ENCODE measurements at places on chromosomes 16 and 17.

DNA sequence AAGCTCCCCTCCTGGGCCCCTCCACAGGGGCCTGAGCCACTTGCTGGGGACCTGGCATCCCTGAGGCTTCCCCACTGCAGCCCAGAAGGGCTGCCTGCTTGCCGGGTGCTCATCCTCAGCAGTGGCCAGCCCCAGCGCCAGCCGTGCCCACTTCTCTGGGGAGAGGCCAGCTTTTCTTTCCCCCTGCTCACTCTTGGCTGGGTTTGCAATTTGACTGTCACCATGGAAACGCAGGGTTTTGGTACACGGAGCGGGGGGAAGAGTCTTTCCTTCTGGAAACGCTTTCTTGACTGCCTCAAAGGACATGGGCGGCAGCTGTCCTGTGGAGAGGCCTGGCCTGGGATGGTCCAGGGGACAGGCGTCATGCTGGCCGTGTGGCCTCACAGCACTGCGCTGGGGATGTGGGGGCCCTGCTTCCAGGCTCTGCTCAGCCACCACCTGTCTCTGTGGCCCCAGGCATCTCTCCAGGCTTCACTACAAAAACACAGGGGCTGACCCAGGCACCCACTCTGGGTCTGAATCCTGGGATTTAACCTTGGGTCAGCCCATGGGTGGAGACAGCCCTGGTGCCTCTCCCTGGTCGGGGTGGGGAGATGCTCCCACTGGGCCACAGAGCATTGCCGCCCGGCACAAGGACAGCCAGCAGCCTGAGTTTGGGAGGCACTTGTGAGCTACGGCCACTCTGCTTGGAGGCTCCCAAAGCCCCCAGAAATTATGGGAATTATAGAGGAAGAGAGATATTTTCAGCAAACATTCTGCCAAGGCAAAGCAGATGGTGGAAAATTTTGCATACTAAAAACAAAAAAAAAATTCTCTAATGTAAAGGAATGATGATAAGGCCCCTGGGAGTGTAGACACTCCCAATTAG, 45.9 kb upstream of the DOC2B start:
- no peak for DNase-seq

DNA sequence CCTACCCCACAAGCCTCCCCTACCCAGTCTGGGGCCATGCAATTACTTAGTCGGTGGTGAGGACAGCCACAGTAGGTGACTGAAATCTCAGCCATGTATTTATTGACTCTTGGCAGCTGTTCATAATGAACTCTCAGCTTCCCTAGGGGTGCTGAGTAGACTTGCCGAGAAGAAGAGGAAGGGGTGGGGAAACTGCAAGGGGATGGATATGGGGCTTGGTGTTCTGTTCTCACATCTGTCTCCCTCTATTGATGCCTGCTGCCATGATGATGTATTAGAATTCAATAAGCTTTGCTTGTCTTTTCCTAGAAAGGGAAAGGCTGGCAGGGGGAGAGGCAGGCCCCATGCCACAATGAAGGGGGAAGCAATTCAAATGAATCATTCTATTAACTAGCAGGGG, 112.9 kb downstream of the GP2 start:
- no peak for DNase-seq

DNA sequence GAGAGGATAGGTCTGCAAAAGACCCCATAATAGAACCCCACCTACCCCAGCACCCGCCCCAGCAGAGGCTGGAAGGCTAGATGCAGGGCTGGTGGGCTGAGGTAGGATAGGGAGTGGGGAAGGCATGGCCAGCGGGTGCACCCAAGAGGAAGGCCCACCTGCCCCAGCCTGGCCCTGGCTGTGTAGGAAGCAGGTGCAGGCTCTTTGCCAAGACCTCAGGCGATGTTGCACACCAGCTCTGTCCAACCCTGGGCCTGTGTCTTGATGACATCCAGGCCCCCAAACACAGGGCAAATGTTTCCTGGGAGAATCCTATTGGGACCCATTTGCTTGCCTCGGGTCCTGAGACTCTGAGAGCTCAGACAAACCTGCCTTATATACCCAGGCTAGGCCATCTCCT, 12.2 kb downstream of the UNC119 start:
- DNase-seq = no peak

DNA sequence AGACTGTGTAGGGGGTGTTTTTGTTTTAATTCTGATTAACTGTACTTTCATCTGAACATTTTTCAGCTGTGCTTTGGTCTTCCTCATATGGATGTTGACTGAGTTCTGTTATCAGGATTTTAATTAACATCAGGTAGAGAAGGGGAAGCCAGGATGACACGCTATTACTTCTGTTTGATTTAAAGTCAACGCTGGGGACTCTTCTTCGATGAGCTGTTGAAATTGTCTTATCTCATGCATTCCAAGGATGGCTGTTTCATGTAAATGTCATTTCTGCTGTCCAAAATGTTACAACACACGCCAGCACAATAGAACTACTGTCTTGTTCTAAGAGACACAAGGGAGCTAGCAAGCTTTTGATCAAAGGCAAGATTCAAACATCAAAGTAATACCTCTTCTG, 263.3 kb upstream of the CDH5 start:
- no peak for DNase-seq

DNA sequence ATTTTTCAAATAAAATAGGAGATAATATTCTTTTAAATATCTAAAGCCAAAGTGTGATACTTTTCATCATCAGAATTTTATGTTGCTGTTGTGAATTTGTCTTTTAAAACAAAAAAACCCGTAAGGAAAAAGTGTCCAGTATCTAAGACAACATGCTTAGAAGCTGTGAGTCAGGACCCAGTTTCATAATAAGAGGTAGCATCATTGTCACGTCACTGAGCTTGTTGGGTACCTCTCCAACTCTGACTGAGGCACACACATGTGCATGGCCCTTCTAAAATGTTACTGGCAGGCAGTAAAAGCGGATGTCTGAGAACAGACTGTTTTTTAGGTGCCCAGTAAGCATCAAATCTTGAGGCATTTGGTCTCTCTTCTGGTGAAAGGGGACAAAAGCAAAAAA, 2.5 kb downstream of the CIAPIN1 start:
- no peak for DNase-seq

GRCh38 chr17:13346996-13347762, 254.6 kb downstream of the HS3ST3A1 start:
- no peak for DNase-seq

- DNase-seq = no peak
These were observed 169.2 kb upstream of the CDH8 start for GRCh38 chr16:62205459-62205858.

DNA sequence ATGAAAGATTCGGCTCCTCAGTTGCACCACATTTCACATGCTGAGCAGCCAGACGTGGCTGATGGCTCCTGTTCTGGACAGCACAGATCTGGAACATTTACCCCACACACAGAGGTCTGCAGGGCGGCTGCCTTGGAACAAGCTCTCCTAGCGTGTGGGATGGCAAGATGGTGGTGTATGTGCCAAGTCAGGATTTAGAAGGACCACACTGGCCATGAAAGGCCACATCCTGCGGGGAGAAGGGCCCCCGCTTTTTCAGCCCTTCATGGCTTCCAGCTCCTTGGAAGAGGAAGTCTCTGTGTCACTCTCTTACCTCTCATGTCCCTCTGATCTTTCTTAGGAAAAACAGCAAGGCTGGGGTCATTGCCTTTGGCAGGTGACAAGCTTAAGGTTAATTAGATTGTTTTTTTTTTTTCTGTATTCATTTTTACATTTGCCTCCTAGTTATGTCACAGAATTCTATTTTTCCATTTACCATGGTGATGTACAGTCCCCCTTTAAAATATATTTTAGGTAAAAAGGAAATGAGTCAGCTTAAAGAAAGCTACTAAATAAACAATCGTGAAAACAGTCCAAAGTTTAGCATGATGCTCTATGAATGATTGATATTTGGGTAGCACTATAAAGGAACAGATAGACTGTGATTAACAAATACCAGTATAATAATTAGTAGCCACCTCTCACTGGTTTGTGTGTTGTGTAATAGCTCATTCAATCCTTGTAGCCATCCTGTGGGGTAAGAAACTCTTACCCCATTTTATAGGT, 396.6 kb downstream of the CPPED1 start:
- no peak for DNase-seq

DNA sequence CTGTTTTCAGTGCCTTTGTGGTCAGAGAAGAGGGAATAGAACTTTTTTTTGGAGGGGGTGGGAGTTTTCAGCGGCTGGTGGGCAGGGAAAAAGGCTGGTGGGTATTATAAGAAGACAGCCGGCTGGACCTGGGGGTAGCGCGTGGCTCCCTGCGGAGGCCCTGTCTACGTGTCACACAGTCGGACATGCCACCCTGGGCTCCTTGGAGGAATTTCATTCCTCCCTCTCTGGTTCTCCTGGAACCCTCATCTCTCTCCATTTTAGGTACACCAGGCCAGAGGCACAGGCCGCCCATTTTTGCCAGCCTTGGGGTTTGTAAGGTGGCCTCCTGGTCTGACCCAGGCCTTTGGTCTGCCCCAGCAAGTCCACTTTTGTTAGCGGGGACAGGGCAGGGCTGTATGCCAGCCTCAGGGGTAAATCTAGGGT, 908 bp downstream of the FKBP10 start:
- DNase-seq = no peak

DNA sequence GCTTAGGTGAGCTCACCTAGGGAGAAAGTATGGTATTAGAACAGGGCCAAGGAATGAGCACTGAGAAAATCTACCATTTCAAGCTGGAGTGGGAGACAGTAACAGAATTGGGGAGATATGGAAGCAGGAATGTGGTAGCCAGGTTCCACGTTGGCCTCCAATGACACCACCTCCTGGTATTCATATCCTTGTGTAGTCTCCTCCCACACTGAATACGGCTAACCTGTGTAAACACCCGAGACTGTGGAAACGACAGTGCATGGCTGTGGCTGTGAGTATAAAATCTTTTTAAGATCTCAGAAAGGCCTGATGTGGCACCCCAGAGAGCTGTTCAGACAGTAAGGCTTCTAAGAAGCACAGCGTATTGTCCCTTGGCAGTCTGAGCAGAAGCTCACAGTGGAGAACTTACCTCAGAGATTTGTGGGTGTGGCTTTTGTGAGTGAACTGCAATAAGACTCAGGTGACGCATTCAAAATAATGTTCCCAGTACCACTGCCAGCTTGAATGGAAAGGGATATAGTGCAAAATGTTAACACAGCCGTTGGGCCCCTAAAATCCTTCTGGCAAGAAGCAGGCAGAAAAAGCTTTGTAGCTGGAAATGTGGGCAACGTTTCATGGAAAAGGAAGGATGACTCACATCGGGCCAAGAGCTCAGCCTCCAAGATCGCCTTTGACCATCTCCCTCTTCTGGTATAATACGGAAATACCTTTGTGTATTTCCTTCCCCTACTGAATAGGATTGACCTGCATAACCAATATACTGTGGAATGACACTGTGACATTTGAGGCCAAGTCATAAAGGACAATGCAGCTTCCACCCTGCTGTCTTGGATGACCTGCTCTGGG, 14.4 kb downstream of the SDR42E1 start:
- no peak for DNase-seq

- peak; percentile 49 for DNase-seq
These were observed 16.5 kb downstream of the MRPS23 start for GRCh38 chr17:57833179-57833939.

- DNase-seq = no peak
These were observed 61.2 kb downstream of the ENGASE start for GRCh38 chr17:79135628-79136405.

GRCh38 chr16:23406546-23407240, 46.3 kb downstream of the COG7 start:
- no peak for DNase-seq

- DNase-seq = peak; percentile 83
These were observed 1.9 kb upstream of the NFAT5 start for GRCh38 chr16:69563605-69564580.

DNA sequence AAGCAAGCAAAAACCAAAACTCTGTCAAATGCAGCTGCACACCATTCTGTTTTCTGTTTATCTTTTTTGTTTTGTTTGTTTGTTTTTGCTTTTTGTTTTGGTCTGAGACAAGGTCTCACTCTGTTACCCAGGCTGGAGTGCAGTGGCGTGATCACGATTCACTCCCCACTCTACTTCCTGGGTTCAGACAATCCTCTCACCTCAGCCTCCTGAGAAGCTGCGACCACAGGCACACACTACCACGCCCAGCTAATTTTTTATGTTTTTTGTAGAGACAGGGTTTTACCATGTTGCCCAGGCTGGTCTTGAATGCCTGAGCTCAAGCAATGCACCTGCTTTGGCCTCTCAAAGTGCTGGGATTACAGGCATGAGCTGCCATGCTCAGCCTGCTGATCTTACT, 19.3 kb upstream of the SLFN13 start:
- no peak for DNase-seq

- DNase-seq = peak; percentile 59
These were observed 145.6 kb upstream of the RCVRN start for GRCh38 chr17:10050597-10051101.

DNA sequence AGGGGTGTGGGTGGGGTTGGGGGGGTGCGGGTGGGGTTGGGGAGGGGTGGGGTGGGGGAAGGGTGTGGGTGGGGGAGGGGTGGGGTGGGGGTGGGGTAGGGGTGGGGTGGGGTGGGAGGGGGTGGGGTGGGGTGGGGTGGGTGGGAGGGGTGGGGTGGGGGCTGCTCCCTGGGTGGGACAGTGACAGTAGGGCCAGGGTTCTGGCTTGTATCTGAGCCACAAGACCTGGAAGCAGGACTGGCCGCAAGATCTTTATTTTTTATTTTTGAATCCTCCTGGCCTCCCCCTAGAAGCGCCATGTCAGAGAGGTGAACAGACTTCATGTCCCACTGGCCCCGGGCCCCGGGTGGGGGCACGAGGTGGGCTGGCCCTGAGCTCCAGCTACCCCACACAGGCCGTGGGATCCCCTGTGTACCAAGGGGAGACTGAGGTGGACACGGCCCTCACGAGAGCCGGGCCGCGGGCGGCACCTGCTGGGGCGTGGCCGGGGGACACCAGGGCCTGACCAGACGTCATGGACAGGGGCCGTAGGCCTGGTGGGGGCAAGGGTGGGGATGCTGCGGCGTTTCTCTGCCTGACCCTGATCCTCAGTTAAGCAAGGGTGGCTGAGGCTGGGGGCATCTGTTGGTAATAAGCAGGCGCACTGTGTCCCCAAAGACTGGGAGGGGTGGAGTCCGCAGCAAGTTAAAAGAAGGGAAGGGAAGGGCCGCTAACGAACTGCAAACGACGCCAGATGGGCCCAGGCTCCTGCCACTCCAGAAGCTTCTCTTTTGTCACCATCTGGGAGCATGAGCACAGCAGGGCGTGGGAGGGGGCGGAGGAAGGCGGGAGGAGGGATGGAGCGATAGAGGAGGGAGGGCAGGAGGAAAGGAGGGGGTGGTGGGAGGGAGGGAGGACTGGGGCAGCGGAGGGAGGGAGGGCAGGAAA, 22.3 kb upstream of the PABPN1L start:
- DNase-seq = no peak

DNA sequence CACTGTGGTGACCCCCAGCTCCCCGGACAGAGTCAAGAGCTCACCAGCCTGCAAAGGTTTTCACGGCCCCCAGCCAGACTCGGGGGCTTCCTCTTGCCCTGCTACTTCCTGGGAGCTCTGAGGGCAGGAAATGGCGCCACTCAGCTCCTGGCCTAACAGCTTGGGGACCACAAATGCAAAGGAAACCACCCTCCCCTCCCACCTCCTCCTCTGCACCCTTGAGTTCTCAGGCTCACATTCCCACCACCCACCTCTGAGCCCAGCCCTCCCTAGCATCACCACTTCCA, 375 bp upstream of the SPN start:
- no peak for DNase-seq

- DNase-seq = no peak
These were observed 23.5 kb downstream of the MYO19 start for GRCh38 chr17:36511216-36511615.

GRCh38 chr17:3890082-3890877, 2.6 kb downstream of the CAMKK1 start:
- no peak for DNase-seq

- no peak for DNase-seq
These were observed 1.3 kb upstream of the PSMB3 start for GRCh38 chr17:38751144-38751807.

All from GM12864 (cell line).